ENCODE measurements at places on chromosomes 12 and 14.

- DNase-seq: no peak
Measured at GRCh38 chr14:59538936-59539335, 37.7 kb downstream of the CCDC175 start.

DNA sequence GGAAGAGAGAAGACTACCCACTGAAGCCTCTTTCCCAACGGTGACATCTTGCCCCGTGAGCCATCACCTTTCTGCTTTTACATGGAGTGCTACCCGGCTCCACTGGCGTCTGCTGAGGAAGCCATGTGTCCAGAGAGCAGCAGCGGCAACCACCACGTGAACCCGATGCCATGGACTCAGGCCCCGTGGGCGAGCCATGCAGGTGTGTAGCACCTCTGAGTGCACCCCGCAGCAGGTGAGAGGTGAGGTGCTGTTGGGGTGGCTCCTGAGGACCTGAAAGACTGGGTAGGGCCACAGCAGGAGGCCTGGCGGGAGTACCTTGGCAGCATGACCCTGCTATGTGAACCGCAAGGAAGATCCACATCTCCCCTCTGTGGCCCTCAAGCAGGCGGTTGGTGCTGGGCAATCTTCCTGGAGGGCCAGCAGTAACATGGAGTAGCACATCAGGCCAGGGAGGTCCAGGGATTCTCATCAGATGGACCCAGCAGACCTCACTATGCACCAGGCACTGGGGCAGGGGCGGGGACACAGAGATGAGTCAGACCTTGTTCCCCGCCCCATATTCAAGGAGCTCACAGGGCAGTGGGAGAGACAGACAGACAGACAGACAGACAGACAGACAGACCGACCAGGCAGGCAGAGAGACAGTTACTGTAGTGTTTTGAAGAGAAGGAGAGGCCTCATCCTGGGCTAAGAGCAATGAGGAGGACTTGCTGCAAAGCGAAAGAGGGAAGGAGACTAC is 129.6 kb downstream of the PAPOLA start:
- no peak for DNase-seq

GRCh38 chr14:100476012-100476822 is 111.0 kb downstream of the BEGAIN start:
- DNase-seq: no peak

- no peak for DNase-seq
Measured at GRCh38 chr12:52710730-52711129, 7.4 kb upstream of the KRT77 start.

DNA sequence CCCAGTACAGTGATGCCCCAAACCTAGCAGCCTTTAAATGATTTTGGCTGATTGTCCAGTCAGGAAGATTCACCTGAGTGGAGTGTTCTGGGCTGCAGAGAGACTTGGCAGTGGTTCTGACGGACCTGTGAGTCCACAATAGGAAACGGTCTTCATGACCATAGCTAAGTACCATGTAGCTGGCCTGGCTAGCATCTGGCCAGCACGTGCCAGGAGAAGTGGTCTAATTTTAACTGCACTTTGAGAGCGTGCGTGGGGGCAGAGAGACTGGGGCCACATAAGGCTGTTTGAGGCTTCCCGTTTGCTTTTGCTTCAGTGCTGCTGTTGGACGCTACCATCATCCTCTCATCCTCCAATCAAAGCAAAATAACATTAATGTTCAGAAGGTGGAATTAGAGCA is 54.7 kb downstream of the PPM1A start:
- no peak for DNase-seq

- no peak for DNase-seq
Measured at GRCh38 chr14:94101748-94102147, 8.8 kb upstream of the IFI27 start.

DNA sequence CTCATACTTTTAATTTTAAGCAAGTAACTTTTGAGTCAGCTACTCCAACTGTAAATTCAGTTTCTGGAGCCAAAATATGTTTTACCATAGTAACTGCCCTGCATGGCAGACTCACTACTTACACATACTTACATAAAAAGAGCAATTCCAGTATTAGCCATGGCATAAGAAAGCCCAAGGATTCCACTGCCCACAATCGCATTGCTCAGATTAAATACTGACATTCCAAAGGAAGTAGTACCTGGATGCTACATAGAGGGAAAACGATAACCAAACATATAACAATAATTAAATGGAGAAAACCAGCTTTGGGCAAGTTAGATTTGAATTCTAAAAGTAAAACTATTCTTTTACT is 2.2 kb downstream of the SLC38A2 start:
- DNase-seq: no peak

GRCh38 chr12:89933911-89934310 is 225.3 kb upstream of the ATP2B1 start:
- no peak for DNase-seq

- DNase-seq: no peak
Measured at GRCh38 chr12:80038062-80038560, 61.2 kb upstream of the OTOGL start.

DNA sequence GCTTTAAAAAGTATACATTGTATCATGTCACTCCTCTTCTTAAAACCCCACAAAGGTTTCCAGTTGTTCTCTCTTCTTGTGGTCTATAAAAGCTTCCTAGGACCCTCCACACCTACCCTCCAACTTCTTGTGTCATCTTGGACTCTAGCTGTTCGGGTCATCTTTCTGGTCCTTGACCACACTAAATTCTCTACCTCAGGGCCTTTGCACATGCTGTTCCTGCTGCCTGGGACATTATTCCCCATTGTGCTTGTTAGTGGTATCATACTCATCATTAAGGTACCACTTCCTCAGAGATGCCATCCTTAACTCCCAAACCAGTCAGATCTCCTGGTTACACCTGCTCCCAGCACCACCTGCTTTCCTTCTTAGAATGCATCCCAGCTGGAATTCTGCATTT is 294.0 kb downstream of the KSR2 start:
- DNase-seq: no peak

GRCh38 chr12:116123451-116124258 is 153.8 kb downstream of the MED13L start:
- no peak for DNase-seq

DNA sequence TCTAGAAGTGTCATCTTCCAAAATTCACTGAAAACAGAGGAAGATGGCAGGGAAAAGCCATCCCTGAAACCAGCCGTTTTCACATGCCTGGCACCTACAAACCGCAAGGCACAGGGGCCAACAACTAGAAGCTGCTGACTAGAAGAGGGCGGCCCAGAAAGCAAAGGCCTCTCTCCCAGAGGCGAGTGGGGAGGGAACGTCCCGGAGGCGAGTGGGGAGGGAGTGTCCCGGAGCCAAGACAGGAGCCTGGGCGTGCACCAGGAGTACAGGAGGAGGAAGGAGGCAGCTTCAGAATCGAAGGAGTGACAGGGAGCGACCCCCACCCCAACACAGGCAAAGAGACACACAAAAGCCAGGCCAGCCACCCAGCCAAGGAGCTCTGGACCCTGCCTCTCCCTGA is 21.0 kb downstream of the ANKLE2 start:
- DNase-seq: no peak

DNA sequence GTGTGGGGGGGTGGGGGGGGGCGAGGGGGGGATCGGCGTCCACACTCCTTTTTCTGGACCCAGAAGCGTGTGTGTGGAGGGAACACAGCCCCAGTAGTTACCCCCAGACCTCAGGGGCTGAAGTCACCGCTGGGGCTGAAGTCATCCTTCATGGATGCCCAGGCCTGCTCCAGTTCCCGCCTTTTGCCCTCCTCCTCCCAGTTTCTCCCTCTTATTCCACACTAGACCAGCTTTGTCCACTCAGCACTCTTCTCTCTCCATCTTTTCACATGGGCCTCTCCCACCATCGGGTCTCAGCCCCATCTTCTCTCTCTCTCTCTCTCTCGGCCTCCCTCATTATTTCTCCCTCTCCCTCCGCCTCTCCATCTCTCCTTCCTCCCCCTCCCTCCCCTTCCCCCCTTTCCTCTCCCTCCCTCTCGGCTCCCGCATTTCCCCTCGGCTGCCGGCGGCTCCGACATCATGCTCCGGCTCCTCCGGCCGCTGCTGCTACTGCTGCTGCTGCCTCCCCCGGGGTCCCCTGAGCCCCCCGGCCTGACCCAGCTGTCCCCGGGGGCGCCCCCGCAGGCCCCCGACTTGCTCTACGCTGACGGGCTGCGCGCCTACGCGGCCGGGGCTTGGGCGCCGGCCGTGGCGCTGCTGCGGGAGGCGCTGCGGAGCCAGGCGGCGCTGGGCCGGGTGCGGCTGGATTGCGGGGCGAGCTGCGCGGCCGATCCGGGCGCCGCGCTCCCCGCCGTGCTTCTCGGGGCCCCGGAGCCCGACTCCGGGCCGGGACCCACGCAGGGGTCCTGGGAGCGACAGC is at the start of gene P3H3:
Gene P3H3, plus strand, starts transcription at position 426 of the 799 bp plus-strand sequence. Its CDS starts 34 bp downstream, at position 460.
- DNase-seq: no peak

- DNase-seq: peak; percentile 46
Measured at GRCh38 chr14:25150934-25151790, 101.2 kb upstream of the STXBP6 start.

DNA sequence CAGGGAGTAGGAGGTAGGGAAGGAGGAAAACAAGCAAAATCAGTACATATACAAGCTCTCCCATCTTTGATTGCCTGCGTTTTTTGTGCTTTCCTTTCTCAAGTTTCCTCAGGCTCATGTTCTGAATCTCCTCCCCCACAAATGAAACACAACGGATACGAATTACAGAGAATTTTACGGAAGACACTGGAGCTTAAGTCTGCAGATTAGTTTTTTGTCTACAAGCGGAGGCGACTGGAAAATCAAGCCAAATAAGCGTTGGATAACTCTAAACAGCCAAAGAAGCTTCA is 612 bp downstream of the WBP11 start:
- no peak for DNase-seq

GRCh38 chr12:9344541-9344940 is 136.3 kb upstream of the PZP start:
- DNase-seq: no peak

DNA sequence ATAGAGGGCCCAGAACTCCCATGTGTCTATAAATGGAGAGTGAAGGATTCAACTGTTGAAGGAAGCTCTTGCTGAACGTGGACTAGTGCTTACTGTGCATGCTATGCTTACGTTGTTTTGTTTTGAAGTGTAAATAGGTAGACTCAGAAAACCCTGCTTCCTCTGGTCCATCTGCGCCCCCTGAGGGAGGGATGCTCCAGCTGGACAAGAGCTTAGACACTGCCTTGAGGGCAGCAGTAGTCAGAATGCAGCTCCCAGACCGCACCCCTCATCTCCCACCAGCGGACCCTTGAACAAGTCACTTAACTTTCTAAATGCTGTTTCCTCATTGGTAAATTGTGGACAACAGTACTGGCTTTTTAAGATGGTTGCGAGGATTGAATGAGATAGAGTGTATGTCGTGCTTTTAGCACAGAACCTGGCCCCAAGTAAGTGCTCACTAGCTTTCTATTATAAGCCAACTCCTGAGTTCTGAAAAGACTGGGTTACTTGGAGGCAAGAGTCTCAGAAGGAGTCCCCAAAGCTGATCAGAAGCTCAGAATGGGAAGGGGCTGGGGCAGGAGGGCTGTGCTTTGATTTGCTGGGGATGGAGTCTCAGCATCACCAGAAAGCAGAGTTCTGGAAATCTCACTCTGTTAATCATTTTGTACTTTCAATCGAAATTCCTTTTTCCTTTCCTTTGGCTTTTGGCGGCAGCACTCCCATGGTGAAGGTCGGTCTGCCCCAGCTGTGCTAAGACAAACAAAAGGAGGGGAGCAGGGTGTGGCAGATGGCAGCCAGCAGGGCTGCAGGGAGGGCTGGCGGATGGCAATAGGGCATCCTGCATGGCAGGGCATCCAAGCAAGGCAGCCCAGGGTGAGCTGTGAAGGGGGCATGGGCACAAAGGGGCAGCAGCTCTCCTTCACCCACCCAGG is 15.6 kb downstream of the AGAP2 start:
- DNase-seq: no peak

- DNase-seq: no peak
Measured at GRCh38 chr12:88298761-88299242, 156.7 kb downstream of the TMTC3 start.

DNA sequence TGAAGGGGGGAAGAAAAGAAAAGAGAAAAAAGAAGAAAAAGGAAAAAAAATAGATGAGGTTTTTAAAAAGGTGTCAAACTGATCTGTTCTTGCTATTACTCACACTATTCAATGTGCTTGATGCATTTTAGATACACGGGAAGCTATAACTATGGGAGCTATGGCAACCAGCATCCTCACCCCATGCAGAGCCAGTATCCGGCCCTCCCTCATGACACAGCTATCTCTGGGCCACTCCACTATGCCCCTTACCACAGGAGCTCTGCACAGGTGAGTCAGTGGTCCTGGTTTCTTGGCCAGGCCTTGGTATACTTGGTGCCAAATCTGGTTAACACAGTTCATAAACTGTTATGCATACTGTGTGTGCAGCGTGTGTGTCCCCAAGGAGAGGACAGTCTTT is 24.0 kb upstream of the RIC8B start:
- DNase-seq: no peak

GRCh38 chr12:113472191-113473121 is 785 bp upstream of the LHX5 start:
- no peak for DNase-seq

DNA sequence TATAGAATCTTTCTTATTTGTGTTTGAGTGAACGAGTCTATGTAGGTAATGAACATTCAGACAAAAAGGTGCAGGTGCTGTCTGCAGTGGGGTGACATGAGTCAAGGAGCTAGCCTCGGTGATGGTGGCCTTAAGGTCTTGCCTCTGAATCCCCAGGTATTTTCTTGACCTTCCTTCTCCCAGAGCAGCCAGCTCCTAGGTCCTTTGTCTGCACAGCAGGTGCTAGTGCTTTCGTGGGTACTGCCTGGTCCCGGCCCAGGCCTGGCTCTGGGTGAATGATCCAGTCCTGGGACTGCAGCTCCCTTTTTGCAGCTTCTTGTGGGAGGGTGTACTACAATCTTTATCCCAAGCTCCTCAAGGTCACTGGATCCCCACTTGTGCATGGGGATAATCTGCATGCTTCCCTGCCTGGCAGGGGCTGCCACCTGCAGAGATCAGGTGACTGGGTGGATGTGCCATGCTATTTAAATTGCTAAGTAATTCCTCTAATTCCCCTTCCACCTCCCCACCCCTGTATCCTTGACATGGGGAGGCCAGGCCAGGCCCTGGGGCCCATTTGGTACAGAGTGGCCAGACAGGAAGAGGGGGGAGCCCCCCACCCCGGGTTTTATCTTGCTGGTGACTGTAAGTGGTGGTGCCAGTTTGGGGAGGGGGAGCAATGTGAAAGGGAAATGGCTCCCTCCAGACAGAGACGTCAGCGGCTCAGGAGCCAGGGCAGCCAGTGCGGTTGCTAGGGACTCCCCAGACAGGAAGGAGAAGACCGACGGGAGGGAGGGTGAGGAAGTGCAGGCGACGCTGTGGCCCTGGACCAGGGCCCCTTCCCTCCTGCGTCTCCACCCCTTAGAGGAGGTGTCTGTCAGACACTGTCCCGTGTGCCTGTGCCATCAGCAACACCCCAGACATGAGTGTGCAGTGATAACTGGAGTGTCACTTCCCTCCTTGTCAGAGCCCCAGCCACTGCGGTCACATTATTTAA is 6.7 kb downstream of the VASH1 start:
- DNase-seq: peak; percentile 87

GRCh38 chr12:13229504-13229903 is 33.0 kb downstream of the EMP1 start:
- DNase-seq: no peak

GRCh38 chr12:80892597-80893445 is 44.9 kb downstream of the LIN7A start:
- DNase-seq: no peak

Data from natural killer cell (primary cell).